ENCODE measurements at places on chromosomes 3 and 15.

- no peak for DNase-seq
Observed at GRCh38 chr3:133278260-133279043, 121.4 kb upstream of the BFSP2 start.

DNA sequence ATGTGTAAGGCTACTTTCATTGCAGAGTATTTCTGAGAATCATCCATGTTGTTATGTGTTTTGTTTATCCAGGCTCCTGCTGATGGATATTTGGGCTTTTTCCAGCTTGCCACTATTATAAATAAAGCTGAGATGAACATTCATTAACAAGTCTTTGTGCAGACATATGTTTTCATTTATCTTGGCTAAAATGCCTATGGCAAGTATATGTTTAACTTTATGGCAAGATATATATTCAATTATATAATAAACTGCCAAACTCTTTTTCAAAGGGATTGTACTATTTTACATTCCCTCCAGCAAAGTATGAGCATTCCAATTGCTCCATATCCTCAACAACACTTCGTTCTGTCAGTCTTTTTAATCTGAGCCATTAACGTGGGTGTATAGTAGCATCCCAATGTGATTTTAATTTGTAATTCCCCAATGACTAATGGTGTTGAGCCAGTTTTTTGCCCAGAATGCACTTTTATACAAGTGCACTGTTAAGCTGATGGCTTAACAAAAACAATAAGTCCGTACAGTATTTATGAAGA, 452.4 kb downstream of the SHQ1 start:
- no peak for DNase-seq

DNA sequence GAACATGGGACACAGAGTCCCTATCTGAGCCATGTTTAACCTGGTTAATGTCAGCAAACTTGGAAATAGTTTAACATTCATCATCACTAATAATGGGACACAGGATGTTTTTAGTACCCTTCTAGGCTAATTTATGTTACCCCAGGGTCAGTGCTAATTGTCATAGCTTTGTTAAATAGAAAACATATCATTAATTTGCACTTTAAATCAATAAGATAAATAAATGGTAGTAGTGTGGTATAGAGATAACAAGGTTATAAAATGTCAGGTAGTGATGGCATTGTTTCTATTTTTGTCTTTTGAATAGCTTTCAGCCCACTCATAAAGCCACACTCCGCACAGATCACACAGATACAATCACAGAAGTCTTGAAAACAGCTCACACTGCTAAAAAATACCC, 534.9 kb downstream of the MECOM start:
- no peak for DNase-seq

DNA sequence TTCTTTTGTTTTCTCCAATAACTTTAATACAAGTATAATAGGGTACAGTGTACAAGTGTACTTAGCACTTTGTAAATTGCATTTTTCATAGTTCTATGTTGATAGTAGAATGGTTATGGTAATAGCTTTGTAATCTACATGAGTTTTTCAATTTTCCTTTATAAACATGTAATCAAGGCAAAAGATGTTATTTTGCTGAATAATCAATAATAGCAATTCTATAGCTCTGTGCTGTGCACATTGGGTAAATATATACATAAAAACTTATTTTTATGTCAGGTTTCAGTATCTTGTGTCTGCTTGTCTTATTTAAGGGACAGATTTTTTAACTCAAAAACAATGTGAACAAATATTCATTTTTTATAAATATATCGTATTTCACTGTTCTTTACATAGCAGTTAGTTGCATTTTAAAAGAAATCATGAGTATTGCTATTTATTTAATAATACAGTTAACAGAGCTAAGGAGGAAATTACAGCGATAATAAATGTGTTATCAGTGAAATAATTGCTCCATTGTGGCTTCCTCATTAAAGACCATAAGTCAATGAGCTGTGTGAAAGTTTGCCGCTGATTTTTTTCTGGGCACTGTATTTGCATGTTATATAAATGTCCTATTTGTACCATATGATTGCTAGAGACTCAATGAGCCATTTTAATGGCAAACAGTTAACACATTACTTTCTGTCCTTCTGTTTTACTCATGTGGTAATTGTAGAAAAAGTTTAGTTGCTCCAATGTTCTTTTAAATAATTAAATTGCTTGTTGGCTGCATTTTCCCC, 214.6 kb upstream of the STAC start:
- no peak for DNase-seq

All from stimulated activated CD4-positive, alpha-beta T cell treated with anti-CD3 and anti-CD28 coated beads, TNF-alpha, amount 100 ng/mL, for 1 hour (primary cell).